Tongue (tissue), 3 donors: ENCODE measurements at places on chromosomes 4 and X. TPM values are rescaled to one million over a fixed set of nuclear protein-coding genes. Genes with fewer than 3 reads are reported as not detected.
A peak's percentile ranks its signal among the peaks of the same experiment; 100 is the strongest.

Gene GABRE
- total RNA-seq = 45.3 TPM

Gene TLR6
- 1.9 TPM for total RNA-seq

Gene AWAT1
- total RNA-seq = not detected

Gene S100G
- not detected for total RNA-seq

Gene RADX
- total RNA-seq = 4.0 TPM

Gene IL2
- total RNA-seq = not detected

Gene PPP3CA
- total RNA-seq = 78.2 TPM

DNA sequence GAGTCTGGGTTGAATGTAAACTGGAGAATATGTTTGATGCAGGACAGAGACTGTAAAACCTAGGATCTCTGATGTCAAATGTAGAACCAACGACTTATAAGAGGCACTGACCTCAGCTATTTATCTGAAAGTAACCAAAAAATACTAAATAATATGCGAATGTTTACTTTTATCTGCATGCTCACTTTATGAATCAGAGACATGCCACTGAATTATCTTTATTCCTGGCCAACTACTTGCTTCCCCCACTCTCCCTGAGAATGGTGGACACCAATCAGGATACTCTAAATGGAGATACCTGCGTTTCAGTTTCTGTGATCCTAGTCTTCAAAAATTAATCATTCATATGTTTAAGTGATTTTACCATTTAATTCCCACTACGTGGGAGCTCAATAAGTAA lies 1038.4 kb upstream of the PABPC4L start:
- DNase-seq = no peak

DNA sequence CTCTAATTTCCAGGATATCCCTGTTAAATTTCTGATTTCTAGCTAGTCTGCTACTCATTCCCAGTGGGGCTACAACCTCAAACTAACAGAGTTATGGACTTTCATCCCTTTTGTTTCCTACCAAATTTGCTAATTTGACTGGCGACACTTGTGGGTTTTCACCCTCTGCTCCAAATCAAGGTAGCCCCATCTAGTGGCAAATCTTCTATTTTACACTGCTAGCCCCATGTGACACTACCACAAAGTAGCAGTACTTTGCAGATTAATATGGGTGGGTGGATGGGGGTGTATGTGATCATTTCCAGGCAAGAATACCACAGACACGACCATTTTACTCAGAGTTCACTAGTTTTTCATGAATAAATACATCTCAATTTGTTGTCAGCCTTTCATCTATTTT lies 150.3 kb downstream of the MSL3 start:
- peak; percentile 1 for DNase-seq

DNA sequence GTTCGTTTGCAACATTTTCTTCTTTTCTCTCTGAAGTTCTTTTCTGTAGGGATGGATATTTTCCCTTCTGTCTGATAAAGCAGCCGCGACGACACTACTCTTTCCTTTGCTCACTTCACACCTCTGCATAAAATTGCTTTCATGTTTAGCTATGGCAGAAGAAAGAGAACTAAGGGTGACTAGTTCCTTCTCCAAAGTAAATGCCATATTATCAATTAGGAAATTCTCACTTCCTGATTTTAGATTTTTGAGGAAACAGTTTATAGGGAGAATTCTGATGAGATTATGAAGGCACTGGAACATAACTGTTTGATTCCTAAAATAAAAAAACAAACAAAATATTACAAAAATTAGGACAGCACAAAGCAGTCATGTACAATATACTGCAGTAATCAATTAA lies 29.2 kb downstream of the FANCB start:
- DNase-seq = no peak

- no peak for DNase-seq
These were observed 39.5 kb downstream of the SPARCL1 start for GRCh38 chr4:87489678-87490077.

GRCh38 chr4:151524610-151525009 lies 115.6 kb downstream of the FHIP1A start:
- peak; percentile 9 for DNase-seq

- DNase-seq = peak; percentile 67
These were observed 221.5 kb downstream of the PCDH18 start for GRCh38 chr4:137310593-137311490.

- no peak for DNase-seq
These were observed 438.1 kb downstream of the INPP4B start for GRCh38 chr4:142408003-142408441.

- DNase-seq = no peak
These were observed 3.1 kb downstream of the MGST2 start for GRCh38 chr4:139668658-139669201.

GRCh38 chrX:40418813-40419195 lies 162.0 kb upstream of the ATP6AP2 start:
- DNase-seq = no peak

GRCh38 chr4:137510557-137511265 lies 21.6 kb downstream of the PCDH18 start:
- peak; percentile 60 for DNase-seq

DNA sequence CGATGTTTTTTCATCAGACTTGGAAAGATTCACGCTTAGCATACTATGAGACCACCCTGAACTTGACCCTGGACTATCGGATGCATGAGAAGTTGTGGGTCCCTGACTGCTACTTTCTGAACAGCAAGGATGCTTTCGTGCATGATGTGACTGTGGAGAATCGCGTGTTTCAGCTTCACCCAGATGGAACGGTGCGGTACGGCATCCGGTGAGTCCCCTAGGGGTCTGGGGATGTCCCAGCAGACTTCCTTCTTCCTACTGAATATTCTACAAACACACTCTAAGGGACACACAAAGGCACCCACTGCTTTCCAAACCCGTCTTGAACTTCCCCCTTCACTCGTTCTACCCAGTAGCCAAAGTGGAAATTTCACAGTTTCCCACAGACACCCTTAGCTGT lies 9.3 kb downstream of the GABRQ start:
- DNase-seq = no peak

DNA sequence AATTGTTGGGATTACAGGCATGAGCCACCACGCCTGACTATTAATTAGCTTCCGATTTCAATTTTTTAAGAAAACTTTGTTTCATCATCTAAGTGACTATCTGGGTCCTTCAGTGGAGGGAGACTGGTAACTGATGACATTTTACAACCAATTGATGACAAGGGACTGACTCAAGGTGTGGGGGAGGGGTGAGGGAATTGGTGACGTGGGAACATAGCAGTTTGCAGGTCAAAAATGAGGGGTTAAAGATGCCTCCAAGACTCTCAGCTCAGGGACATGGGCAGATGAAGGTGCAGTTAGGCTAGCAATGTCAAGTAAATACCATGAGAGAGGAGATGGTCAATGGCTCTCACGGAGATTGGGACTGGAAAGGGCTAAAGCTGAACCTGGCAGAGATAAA lies 5.7 kb upstream of the FAM9C start:
- no peak for DNase-seq

- no peak for DNase-seq
These were observed 12.1 kb upstream of the CLCN5 start for GRCh38 chrX:49910344-49910743.

- no peak for DNase-seq
These were observed 27.0 kb upstream of the TSPAN5 start for GRCh38 chr4:98685225-98686042.

DNA sequence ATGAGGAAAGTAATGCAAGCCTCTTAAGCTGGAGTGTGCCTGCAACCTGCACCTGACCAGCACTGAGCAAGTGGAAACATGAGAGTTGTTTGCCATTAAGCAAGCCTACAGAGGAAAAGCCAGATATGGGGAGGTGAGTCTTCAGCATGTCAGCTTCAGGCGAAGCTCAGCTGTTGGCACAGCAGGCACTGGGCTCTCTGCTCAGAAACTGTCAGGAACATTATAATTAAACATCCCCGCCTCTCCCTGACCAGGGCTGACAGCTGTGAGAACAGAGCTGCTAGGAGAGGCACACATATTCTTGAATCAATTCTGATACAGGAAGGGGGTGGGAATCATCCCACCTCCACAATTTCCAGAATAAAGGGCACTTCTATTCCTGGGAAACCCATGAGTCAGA lies 19.0 kb upstream of the DCX start:
- peak; percentile 52 for DNase-seq

DNA sequence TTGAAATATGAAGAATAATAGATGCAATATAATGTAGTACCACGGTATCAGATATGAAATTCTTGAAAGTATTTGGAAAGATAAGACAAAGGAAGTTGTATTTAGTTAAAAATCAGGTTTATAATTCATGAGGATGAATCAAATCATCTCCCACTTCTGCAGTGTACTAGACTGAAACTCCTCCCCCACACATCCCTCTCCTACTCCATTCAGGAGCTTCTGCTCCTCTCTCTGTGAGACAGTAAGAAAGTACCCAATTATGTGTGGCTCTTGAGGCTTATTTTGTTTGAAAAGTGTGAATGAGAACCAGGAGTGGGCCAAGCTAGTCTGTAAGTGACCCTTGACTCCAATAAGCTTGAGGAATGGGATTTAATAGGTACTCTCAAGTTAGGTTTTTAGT lies 9.5 kb downstream of the SLAIN2 start:
- DNase-seq = no peak

- no peak for DNase-seq
These were observed 11.2 kb downstream of the WDR1 start for GRCh38 chr4:10105421-10105820.

DNA sequence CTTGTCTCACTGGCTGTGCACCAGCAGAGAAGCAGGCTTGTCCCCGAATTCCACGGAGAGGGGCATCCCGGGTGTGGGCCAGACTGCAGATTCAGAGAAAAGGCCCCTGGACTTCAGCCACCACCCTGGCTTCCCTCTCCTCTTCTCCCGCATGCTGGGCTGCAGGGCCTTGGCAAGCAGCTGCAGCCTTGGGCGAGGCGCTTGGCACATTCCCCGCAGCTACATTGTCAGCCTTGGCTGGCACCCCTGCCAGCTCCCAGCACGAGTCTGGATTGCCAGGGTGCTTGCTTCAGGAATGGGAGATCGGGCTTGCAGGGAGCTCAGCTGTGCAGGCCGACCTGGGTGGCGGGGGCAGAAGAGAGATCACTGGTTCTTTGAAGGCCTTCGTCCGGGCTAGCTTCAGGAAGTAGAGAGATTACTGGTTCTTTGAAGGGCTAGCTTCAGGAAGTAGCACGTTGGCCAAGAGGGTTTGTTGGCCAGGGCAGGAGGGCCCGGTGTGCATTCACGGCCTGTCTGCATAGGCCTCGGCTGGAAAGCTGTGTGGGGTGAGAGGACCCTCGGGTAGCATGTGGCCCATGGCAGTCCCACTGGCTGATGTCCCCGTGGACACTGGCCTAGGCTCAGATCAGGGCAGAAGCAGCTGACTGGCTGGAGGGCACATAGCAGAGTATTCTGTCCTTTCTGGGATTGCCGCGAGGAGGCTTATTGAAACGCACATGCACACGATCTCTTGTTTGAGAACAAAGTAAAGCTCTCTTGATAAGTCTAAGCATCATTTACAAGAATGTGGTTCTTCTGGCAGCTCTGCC lies 2.7 kb downstream of the ABCD1 start:
- peak; percentile 79 for DNase-seq

- no peak for DNase-seq
These were observed 595 bp downstream of the KLHL34 start for GRCh38 chrX:21657318-21658151.

GRCh38 chr4:112378858-112379257 lies 81.7 kb downstream of the ALPK1 start:
- DNase-seq = peak; percentile 40

DNA sequence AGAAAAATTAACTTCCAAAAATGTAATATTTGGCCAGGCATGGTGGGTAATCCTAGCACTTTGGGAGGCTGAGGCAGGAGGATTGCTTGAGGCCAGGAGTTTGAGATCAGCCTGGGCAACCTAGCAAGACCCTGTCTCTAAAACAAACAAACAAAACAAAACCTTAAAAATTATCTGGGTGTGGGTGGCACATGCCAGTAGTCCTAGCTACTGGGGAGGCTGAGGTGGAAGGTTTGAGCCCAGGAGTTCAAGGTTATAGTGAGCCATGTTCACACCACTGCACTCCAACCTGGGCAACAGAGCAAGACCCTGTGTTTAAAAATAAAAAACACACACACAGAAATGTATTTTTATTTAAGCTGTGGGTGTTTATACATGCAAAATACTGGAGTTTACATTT lies 12.0 kb downstream of the FAM120C start:
- no peak for DNase-seq

DNA sequence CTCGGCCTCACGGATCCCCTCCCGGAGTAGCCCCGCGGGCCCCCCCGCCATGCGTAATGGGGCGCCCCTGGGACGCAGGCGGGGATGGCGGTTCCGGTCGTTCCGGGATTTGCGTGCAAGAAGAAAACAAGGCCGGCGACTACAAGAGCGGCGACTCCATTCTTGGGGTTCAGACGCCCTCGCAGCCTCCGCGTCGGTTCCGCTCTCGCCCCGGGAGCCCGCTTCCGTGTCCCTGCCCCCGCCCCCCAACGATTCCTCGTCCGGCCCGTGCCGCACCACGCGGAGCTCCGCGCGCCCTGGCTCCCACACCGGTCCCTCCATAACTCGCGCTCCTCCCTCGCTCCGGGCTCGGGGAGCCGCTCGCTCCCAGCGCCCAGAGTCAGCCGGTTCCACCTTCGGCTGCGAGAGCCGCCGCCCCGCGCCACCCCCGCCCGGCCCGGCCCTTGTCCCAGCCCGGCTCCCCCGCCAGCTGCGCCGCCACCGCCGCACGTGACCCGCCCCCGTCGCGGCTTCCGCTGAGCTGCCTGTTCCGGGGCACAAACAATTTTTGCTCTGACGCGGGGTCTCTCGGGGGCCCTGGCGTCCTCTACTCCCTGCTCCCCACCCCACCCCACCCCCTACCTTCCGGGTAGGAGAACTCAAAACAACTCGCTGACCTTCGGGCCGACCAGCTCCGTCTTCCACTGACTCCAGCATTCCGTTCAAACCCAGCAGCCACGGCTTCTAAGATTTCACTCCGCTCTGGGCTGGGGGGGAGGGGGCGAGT lies 78.8 kb upstream of the BCOR start:
- DNase-seq = peak; percentile 78

DNA sequence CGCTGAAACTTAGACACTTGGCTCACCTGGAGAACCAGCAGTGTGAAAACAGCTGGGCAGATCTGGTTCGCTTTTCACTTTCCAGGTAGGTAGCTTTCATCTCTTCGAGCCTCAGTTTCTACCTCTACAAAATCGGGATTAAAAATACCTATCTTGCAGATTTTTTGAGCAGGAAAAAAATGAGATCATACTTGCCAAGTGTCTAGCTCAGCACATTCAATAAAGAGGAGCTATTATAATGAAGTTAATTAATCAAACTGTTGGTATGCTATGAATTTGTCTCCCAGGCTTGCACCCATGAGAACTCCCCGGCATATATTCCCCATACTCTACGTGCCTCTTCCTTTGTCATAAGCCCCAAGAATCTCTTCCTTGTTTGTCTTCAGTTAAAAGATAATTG lies 158.6 kb upstream of the LDB2 start:
- no peak for DNase-seq

- no peak for DNase-seq
These were observed 168.7 kb upstream of the PPP1R2C start for GRCh38 chrX:42946544-42947194.

- no peak for DNase-seq
These were observed 41.9 kb upstream of the RELL1 start for GRCh38 chr4:37728064-37728463.
